ENCODE measurements at places on chromosomes 4 and X. TPM values are rescaled to one million over a fixed set of nuclear protein-coding genes. Genes with fewer than 3 reads are reported as not detected.

Gene MFAP3L
- total RNA-seq = 10.8 TPM

Gene CC2D2A
- 26.3 TPM for total RNA-seq

Gene TMEM150C
- 66.9 TPM for total RNA-seq

Gene KLB
- total RNA-seq = 0.25 TPM

Gene DDX60
- total RNA-seq = 3.9 TPM

Gene TRIM60
- total RNA-seq = not detected

Gene SUPT20HL2
- total RNA-seq = not detected

Gene PABPC5
- total RNA-seq = 8.9 TPM

Gene PTTG2
- total RNA-seq = not detected

Gene MAMLD1
- total RNA-seq = 3.7 TPM

Gene CYSLTR1
- total RNA-seq = 0.74 TPM

Gene PCDH18
- 17.9 TPM for total RNA-seq

Gene MND1
- total RNA-seq = 5.7 TPM

Measured in temporal lobe (tissue), 4 donors.